ENCODE measurements at places on chromosomes 1 and 21.

DNA sequence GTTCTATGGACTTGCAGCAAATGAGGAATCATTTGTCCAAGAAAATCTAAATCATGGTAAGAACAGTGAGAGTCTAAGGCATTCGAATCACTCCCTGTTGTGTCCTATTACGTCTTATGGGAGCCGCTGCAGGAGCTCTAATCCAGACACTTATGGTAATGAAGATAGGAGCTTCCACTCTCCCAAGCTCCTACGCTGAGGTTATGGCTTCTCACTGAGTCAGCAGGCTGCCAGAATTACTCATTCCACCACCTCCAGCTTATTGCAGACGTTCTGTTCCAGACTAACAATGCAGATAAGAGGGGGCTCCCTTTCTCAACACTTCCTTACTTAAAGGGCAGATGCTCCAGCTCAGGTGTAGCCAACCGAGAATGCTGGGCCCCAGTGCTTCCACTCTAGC is 212.6 kb downstream of the GREM2 start:
- no peak for DNase-seq

DNA sequence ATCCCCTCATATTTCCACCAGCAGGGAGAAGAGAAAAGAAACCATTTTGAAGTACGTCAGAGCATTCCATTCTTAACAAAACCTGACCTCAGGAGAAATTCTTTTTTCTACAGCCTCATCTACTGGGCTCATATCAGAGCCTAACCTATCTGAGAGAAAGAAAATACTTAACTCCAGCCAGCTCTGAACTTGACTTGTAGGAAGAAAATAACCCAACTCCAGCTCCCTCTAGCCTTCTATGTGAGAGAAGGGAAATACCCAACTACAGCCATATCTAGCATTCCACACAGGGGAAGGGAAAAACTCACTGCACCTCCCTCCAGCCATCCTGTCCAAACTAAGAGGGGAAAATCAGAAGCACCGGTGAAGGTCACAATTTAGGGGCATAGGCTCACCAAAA is 57.7 kb downstream of the SPATA6 start:
- no peak for DNase-seq

GRCh38 chr1:53893999-53894636 is at the start of gene DIO1:
Gene DIO1 (plus strand): TSS chr1:53894187. CDS start chr1:53894211, 24 bp downstream.
- DNase-seq = no peak

- no peak for DNase-seq
Measured at GRCh38 chr1:244367399-244368114, 84.2 kb downstream of the ADSS2 start.

GRCh38 chr1:24123611-24124010 is 11.7 kb upstream of the MYOM3 start:
- DNase-seq = no peak

- no peak for DNase-seq
Measured at GRCh38 chr1:186420923-186421322, 40.0 kb downstream of the PDC start.

- no peak for DNase-seq
Measured at GRCh38 chr21:17688912-17689874, 76.5 kb upstream of the BTG3 start.

DNA sequence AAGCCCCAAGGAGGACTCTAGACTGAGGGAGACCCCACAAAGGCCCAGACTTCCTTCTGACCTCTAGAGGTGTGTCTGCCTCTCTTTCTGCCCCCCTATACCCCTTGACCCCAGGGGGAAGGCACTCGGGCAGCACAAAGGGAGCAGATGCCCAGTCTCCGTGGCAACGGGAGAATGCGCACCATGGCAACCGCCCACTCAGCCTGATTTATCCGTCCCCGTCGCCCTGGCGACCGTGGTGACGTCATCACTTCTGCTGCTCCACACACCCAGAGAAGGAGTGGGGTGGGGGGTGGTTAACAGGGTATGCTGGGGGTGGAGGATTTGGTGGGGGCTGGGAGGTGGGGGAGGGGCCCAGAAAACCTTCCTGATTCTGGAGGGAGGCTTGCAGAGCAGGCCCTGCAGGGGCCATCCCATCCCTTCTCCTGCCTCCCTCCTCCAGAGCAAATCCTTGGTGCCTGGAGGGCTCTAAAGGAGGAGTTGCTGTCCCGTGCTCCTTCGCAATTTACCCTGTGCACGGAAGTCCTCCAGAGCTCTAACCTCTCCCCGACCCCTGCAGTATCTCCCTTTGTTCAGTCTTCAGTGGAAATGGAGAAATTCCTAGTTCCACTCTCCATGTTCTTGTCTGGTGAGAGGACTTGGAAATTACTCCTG is 6.3 kb downstream of the CELF3 start:
- no peak for DNase-seq

GRCh38 chr1:228964178-228965089 is 229.2 kb downstream of the RHOU start:
- no peak for DNase-seq

DNA sequence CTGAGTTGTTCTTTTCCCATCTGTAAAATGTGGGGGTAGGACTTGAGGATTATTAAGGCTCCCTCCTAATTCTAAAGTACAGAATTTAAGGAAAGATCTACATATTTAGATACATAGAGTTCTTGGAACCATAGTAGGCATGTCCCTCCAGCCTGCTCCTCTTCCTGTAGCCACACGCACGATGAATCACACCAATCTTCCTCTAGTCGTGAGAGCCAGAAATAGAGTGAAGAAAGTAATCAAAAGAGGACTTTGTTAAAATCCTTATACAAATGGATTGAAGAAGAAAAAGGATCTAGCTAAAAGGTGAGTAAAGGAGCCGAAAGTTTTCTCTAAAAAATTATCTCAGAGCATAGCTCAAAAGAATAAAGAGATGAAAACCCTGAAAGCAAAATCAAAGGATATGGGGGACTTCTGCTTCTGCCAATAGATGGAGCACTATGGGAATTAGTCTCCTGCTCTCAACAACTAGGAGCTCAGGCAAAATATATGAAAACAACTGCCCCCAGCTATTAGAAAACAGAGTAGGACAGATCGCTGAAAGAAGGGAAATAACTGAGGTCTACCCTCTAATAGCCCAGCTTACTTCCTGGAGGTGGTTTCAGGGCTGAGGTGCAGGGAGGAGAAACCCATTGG is 8.5 kb downstream of the C1orf141 start:
- no peak for DNase-seq

- DNase-seq = peak; percentile 73
Measured at GRCh38 chr1:19268445-19268844, 16.8 kb downstream of the MRTO4 start.

- DNase-seq = no peak
Measured at GRCh38 chr1:100090471-100090870, 42.3 kb downstream of the SASS6 start.

GRCh38 chr1:80629304-80629837 is 1171.4 kb upstream of the ADGRL2 start:
- no peak for DNase-seq

- no peak for DNase-seq
Measured at GRCh38 chr1:112399456-112399855, 3.4 kb downstream of the CTTNBP2NL start.

GRCh38 chr1:75035536-75035935 is 98.7 kb upstream of the LHX8 start:
- no peak for DNase-seq

- DNase-seq = peak; percentile 73
Measured at GRCh38 chr1:31653717-31654473, 9.2 kb upstream of the PEF1 start.

DNA sequence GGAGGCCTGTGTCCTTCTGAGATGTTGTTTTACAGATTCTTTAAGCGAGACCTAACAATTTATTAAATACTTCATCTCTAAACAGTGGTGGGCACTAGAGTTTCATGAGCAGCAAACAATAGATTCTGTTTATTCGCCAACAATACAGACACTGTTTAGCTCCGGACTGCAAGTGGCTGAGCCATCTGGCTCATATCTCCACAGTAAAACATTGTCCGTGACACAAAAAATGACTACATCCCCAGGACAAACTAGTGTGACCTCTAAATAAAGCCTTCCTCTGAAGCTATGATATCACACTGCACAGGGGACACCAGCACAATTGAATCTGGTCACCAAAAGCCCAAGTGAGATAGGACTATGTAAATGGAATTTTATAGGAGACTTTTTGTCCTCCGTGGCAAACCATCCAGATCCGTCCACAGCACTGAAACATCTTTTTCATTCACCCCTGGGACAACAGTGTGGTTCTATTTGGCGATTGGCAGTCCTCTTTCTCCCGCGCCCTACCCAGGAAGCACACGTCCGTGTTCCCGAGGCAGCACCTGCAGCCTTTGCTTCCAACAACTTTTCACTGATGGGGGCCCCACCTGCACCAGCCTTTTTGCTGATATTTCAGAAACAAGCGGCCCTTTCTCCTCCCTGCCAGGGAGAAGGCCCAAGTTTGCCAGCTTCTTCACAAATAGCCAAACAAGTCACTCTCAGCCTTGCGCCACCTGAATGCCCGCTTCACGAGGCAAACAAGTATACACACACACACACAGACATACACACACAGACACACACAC is 47.4 kb downstream of the OLIG1 start:
- DNase-seq = no peak

GRCh38 chr1:32062867-32063230 is 9.9 kb upstream of the TMEM39B start:
- DNase-seq = no peak

GRCh38 chr1:10693497-10694273 is 102.8 kb downstream of the CASZ1 start:
- no peak for DNase-seq

DNA sequence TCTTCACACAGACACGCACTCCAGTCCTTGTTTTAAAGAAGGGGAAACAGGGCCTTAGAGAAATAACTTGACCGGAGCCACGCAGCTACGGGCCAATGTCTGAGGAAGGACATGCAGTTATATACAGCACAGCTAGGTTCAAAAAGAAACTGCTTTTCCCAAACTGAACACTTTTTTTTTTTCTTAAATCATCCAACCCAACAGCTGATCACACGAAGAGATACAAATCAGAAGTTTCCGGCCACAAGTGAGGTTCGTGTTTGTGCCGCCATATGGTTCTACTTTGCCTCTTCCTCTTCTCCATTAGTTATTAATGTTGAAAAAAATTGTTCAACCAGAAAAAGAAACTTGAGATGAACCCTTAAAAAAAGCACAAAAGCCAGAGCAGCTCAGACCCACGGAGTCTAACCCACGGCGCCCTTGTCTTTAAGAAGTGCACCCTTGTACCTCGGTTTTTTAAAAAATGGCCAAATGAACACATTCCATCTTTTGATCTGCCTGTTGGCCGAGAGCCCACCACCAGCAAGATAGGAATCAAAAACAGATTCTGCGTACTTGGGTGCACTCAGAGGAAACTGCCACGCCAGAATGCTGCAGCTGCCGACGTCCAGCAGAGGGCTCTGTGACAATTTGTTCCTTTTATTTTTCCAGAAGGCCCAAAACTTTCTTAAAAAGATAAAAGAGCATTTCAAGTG is 78.9 kb downstream of the SLC66A1 start:
- no peak for DNase-seq

- no peak for DNase-seq
Measured at GRCh38 chr1:8926707-8927694, 18.7 kb upstream of the CA6 start.

- DNase-seq = no peak
Measured at GRCh38 chr1:205335692-205336091, 14.1 kb upstream of the NUAK2 start.

DNA sequence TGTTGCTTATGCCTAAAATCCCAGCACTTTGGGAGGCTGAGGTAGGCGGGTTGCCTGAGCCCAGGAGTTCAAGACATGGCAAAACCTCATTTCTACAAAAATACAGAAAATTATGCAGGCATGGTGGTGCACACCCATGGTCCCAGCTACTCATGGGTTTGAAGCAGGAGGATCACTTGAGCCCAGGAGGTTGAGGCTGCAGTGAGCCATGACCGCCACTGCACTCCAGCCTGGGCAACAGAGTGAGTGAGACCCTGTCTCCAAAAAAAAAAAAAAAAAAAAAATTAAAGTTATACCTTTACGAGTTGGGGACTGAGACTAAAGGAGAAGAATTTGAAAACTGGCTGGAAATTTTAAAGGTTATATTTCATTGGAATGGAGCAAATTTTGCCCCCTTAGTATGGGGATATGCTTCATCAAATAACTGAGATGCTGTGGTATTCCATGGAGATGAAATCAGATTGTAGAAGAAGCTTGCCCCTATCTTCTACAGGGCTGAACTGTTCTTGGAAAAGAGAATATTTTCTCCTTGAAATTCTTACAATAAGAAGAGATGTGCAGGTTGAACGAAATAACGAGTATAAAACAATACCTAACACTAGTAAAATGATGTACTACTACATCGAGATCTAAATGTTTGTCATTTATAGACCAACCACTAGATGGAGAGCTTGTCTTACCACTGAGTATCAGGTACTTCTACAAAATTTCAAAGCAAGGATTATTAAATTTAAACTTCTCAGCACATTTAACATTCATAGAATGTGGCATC is 34.9 kb upstream of the SCYL3 start:
- no peak for DNase-seq

DNA sequence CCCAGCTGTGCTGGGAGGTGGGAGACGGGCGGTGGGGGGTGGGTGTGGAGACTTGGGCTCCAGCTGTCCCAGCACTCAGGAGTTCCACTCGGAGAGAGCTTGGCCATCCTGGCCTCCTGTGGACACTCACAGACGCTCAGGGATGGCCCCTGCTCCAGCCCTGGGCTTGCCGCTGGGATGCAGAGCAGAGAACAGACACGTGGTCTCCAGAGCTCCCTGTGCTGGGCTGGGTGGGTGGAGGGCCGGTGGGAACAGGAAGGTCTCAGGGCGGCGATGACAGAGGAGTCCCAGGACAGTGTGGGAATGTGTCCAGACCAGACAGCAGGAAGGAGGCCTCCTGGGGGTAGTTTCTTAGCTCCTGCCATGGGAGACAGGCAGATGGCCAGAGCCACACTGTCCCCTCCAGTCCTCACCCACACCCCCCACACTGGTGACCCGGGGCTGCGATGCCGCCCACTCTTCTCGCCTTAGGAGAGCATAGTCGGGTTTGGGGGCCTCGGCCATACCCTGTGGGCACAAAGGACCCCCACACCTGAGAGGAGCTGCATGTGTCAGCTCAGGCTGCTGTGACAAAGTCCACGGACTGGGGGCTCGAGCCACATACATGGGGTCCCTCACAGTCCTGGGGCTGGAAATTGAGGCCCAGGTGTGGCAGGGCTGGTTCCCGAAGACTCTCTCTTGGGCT is 2.0 kb downstream of the KRTAP10-9 start:
- peak; percentile 73 for DNase-seq

DNA sequence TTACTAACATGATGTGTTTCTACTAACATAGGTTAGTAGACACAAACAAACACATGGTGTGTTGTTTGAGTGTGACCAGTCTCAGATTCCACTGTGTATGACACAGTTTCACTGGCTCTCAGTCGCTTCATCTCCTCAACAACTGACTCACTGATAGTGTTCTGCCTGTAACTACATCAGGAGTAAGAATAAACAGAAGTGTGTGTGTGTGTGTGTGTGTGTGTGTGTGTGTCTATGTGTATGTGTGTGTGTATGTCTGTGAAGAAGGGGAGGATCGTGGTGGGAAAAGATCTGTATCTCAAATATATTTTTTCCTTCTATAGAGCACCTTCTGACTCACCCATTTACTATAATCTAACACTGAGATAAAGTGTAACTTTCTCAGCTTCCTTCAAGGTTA is 391.0 kb downstream of the PTPRC start:
- DNase-seq = no peak

DNA sequence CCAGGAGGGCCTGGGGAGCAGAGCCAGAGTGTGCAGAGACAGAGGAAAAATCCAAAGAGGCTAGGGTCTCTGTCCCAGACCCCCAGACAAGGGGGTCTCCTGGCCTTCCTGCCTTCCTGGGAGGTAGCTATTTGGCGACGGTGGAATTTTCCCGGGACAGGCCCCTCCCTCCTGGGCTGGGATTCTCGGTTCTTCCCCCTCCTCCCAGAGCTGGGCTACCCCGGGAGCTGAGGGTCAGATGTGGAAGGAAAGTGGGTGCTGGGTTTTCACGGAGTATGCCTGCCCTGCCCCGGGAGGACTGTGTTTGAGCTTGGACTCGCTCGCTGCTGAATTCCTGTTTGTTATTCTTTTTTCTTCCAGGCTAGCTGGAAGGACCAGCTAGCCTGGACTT is 759 bp downstream of the AMPD2 start:
- DNase-seq = no peak

Data from chondrocyte (in vitro differentiated cells).